ENCODE measurements at places on chromosomes 1 and 21.

GRCh38 chr1:118931876-118932275 lies 56.3 kb downstream of the TBX15 start:
- no peak for DNase-seq

DNA sequence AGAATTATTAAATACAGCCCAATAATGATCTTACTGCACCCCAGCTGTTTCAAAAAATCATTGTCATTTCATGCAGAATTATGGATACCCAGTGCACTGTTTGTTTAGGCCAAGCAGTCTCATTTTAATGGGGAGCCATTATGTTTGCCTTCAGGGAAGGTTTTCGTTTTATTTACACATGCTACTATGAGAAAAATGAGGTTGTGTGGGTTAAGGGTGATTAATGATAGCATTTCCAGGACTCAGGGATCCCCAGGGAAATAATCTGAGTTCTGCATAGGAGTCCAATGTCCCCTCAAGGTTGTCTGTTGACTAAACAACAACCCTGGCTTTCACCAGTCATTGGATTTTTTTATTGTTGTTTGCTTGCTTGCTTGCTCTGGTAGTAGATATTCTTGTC lies 71.0 kb upstream of the ZP4 start:
- DNase-seq = no peak

DNA sequence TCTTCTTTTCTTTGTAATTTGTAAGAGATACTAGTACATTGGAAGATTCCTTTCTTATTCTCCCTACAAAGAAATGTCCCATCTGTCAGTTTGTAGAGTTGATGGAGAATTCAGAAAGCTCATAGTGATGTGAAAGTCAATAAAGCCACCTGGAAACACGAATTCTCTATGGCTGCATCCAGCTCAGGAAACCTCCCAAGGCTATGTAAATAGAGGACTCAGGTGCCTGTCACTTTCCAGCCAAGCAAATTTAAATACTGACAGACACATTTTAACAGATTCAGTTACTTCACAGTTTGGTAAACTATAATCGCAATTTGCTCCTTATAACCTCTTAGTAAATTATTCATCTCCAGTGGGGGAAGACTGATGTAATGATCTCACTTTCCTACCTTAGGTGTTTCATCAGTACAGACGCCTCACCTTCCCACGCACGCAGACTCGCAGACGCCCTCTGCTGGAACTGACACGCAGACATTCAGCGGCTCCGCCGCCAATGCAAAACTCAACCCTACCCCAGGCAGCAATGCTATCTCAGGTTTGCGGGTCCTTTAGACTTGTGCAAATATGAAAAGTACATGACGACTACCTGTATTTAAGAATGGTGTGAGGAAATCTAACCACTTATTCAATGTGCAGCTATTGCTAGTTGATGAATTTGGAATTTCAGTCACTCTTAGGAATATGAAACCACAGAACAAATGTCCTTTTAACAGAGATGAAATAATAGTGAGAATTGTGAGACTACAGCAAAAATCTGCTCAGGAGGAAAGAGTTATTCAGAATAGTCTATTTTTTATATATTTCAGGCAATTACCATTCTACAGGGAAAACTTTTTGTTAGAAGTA lies 60.6 kb downstream of the PTPRC start:
- DNase-seq = no peak

- DNase-seq = no peak
Observed at GRCh38 chr1:3168678-3169077, 99.7 kb downstream of the PRDM16 start.

GRCh38 chr1:237867380-237867888 lies 23.3 kb downstream of the ZP4 start:
- no peak for DNase-seq

GRCh38 chr1:11187494-11187893 lies 1.7 kb upstream of the ANGPTL7 start:
- DNase-seq = no peak

GRCh38 chr1:3598522-3599285 lies 12.6 kb downstream of the MEGF6 start:
- DNase-seq = no peak

- DNase-seq = no peak
Observed at GRCh38 chr1:171916315-171916771, 75.0 kb downstream of the DNM3 start.

- DNase-seq = no peak
Observed at GRCh38 chr1:55547405-55547804, 332.2 kb upstream of the USP24 start.

DNA sequence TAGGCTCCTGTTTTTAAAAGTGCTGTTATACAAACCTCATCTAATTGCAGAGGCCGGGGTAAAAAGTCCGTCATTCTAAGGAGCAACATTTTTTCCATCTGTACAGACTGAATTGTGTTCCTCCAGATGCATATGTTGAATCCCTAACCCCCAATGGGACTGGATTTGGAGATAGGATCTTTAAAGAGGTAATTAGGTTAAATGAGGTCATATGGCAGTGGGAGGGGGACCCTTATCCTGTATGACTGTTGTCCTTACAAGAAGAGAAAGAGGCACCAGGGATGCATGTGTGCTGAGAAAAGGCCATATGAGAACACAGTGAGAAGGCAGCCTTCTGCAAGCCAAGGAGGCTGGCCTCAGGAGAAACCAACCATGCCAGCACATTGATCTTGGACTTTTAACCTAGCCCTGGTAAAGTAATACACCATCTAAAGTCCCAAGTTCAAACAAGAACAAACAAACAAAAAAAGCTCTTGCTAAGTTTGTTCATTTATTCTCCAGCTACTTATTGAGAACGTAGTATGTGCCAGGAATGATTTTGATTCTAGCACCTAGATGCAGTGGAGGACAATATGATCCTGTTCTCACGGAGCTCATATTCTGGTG lies 352.4 kb downstream of the NTNG1 start:
- no peak for DNase-seq

GRCh38 chr1:77068013-77068412 lies 151.2 kb downstream of the PIGK start:
- no peak for DNase-seq

GRCh38 chr1:180936110-180937011 lies 23.7 kb downstream of the KIAA1614 start:
- DNase-seq = no peak

- no peak for DNase-seq
Observed at GRCh38 chr21:26982767-26983166, 15.9 kb upstream of the ADAMTS5 start.

- peak; percentile 53 for DNase-seq
Observed at GRCh38 chr1:163174524-163175437, 27.9 kb downstream of the RGS5 start.

- peak; percentile 92 for DNase-seq
Observed at GRCh38 chr1:180131510-180131909, 23.2 kb upstream of the QSOX1 start.

DNA sequence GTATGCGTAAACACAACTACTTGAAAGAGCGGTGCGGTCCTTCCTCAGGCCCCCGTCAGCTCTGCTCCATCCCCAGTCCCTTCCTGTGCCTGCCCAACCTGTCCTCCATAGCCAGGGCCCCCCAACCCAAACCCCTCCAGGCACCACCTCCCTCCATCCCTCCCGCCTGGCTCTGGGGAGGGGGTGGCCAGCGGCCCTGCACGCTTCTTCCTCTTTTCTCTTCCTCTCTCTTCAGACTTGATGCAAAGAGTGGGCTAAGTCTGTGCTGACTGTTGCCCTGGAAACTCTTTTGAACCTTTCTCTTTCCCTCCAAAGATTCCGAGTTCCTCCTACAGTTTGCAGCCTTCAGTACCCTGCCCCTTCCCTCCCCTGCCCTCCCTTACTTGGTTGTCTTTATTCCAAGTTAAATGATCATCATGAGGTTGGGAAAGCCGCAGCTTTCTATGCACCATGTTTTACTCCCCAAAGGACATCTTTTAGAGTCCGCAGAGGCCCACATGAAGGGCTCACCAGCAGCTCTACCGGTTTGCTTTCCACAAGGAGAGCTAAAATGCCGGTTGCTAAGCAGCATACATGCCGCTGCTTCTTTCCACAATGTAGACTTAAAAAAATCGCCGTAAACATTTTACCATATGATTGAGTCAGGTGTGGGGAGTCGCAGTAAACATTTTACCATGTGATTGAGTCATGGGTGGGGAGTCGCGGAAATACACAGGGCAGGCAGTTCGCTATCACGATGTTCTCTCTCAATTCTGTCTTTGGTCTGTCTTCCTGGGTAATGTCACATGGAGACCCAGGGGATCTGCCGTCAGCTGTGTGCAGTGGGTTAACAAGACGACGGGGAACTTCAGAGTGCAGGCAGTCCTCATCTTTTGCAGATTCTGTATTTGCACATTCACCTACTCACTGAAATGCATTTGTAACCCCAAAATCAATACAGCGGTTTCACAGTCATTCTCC lies 525.3 kb downstream of the KIF26B start:
- peak; percentile 59 for DNase-seq

DNA sequence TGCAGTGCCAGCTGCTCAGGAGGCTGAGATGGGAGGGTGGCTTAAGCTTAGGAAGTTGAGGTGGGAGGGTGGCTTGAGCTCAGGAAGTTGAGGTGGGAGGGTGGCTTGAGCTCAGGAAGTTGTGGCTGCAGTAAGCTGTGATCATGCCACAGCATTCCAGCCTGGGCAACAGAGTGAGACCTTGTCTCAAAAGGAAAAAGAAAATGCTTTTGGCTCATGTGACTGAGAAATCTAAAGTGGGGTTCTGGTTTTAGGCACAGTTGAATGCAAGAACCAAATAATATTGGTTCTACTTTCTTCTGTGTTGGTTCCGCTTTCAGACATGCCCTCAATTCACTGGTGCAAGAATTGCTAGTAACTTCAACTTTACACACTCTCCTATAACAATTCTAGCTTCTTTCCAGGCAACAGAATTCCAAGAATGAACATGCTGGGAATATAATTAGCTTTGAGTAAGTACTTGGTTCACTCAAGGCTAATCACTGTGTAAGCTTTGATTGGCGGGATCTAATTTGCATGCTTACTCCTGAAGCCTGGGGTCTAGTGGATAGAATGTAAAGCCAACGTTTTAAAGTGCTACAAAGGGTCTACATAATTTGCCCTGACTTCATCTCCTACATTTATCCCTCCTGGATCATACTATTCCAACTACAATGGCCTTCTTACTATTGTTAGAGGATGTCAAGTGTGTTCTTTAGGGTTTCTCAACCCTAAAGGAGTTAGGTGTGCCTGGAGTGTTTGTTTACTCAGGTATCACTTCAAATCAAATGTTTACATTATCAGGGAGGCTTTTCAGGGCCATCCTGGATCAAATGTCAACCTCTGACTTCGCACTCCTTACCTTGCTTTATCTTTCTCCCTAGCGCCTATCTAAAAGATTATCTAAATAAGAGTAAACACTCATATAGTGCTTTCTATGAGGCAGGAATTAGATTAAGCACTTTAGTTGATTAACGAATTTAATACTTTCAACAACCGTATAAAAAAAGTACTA lies 115.1 kb downstream of the SLC16A1 start:
- DNase-seq = peak; percentile 76

DNA sequence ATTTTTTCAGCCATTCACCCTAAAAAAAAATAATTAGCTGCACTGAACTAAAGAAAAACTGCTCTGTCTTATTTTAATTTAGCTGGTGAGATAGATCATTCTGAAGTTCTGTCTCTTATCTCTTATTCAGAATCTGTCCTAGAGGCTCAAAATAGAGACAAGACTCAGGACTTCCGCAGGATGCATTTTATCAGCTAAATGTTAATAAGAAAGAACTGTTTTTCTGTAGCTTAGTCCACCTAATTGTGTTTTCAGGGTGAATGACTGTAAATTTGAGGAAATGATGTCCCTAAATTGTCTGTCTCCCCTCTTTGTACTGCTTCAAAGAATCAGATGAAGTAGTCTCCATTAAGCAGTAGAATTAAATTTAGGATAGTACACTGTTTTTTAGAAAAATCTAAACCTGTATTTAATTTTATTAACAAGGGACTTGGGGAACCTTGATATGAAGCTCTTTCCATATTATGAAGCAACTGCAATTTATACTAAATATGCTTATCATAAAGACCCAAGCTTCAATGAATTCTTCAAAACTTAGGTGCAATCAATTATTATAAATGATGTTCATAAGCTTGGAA lies 671.9 kb downstream of the RWDD3 start:
- no peak for DNase-seq

DNA sequence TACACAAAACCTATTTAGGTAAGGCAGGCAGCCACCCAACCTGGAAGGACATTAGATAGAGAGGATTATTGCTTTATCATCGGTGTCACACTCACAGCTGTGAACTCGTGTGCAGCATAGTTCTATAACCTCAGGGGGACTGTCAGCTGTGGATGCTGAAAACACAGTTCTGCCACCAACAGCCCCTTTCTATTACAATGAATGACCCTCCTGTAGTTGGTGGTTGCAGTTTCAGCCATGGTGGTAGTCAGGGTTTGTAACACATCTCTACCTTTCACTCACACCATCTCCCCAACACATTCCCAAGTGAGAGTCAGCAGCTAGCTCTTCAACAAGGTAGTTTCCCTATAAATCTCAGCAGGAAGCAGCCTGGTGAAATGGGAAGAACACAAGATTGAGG lies 136.8 kb downstream of the ZC3H11B start:
- DNase-seq = no peak

DNA sequence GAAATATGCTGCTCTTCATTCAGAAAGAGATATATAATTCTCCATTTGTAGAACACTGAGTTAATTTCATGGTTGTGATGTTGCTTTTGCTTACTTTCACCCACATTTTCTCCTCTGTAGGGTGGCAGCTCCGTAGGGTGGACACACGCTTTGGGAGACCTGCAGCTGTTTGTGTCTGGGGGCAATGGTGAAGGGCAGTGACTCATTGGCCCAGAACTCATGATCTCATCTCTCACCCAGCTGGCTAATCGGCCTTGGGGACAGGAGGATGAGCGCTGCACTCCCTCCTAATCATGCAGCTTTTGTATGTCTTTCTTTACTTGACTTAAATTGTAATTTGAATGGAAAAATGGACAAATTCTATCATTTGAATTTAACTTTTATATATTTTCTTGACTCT lies 9.6 kb downstream of the DISC1 start:
- DNase-seq = peak; percentile 21

DNA sequence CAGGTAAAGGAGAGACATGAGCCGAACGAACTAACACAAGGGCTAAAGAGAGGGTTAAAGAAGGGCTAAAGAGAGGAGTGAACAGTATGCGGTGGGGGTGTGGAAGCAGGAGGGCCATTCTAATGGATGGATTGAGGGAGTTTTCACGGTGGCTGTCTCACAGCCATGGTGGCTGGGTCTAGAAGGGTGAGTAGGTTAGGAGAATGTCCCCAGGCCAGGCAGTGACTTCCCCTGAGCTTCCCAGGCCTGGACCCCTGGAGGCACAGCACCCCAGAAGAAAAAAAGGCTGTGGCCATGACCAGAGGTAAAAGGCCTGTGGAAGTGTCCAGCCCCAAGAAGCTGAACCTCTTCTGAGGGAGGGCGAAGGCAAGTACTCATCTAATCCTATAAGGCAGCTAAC lies 3.6 kb downstream of the FNDC5 start:
- DNase-seq = no peak

GRCh38 chr1:101873672-101874071 lies 123.1 kb downstream of the OLFM3 start:
- DNase-seq = no peak

GRCh38 chr1:53896635-53897229 lies 2.7 kb downstream of the DIO1 start:
- no peak for DNase-seq

GRCh38 chr1:234840843-234841242 lies 230.9 kb upstream of the IRF2BP2 start:
- peak; percentile 75 for DNase-seq

- DNase-seq = no peak
Observed at GRCh38 chr1:75614399-75614756, 3.5 kb upstream of the SLC44A5 start.

Measured in NB4 (cell line).